ENCODE measurements at places on chromosomes 4 and X. TPM values are rescaled to one million over a fixed set of nuclear protein-coding genes. Genes with fewer than 3 reads are reported as not detected.

UGT2B7 gene
- not detected for total RNA-seq

ALPK1 gene
- total RNA-seq, result 9.4 TPM

SYAP1 gene
- total RNA-seq, result 12.0 TPM

SPACA5 gene
- not detected for total RNA-seq

PAGE2B gene
- total RNA-seq, result not detected

ARHGAP36 gene
- total RNA-seq, result 292 TPM

PAK3 gene
- total RNA-seq, result 4.7 TPM

CXCL10 gene
- total RNA-seq, result 4.7 TPM

ARHGAP4 gene
- total RNA-seq, result 25.1 TPM

FHIP1A gene
- 15.1 TPM for total RNA-seq

VCX gene
- total RNA-seq, result not detected

RPL9 gene
- 5,741 TPM for total RNA-seq

KLF8 gene
- total RNA-seq, result 2.6 TPM

DMD gene
- 190 TPM for total RNA-seq

DLG3 gene
- 7.3 TPM for total RNA-seq

LDOC1 gene
- total RNA-seq, result 3.7 TPM

COL25A1 gene
- 3.7 TPM for total RNA-seq

AADAT gene
- total RNA-seq, result 2.1 TPM

HELT gene
- total RNA-seq, result not detected

ATP10D gene
- 18.8 TPM for total RNA-seq

KLHL4 gene
- total RNA-seq, result 5.2 TPM

HSD17B11 gene
- 28.2 TPM for total RNA-seq

BEX5 gene
- 0.52 TPM for total RNA-seq

DKK2 gene
- total RNA-seq, result 28.2 TPM

CFAP299 gene
- 0.52 TPM for total RNA-seq

GAR1 gene
- total RNA-seq, result 4.7 TPM

USP17L12 gene
- not detected for total RNA-seq

ATOH1 gene
- not detected for total RNA-seq
